Astrocyte of the hippocampus (primary cell): ENCODE measurements at places on chromosomes 4 and X.

GRCh38 chrX:133415276-133416105 is at the start of gene GPC4:
Gene GPC4 (minus strand): TSS chrX:133415489. CDS start chrX:133414965, 524 bp downstream.
- peak; percentile 88 for DNase-seq

- DNase-seq, result peak; percentile 85
Observed at GRCh38 chr4:185534866-185535611, at the start of gene PDLIM3. Gene PDLIM3 (minus strand): TSS chr4:185535507. CDS start chr4:185535434, 73 bp downstream.

DNA sequence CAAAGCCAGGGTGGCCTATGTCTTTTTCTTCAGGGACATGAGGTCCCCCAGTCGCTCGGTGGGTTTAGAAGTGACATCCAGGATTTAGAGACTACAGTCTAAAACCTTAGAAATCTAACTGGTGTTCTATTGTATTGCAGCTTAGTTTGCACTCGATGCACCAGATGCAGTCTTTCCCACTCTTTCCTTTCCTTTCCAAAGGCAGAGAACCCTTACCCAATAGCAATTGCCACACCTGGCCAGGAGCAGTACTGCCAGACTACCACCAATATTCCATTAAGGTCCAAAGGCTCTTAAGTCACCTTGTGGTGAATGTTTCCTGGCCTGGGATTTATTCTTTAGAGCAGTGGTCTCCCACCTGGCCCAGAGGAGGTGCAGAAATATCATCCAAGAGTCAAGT is 1068.8 kb downstream of the FAM133A start:
- DNase-seq, result no peak

GRCh38 chrX:52271206-52271605 is 86.5 kb downstream of the MAGED4 start:
- no peak for DNase-seq

- DNase-seq, result peak; percentile 15
Observed at GRCh38 chr4:37885496-37885895, 5.4 kb upstream of the TBC1D1 start.

- DNase-seq, result peak; percentile 25
Observed at GRCh38 chr4:23023121-23023520, 330.4 kb downstream of the GBA3 start.

- DNase-seq, result peak; percentile 9
Observed at GRCh38 chr4:103424853-103425252, 226.7 kb upstream of the CENPE start.

DNA sequence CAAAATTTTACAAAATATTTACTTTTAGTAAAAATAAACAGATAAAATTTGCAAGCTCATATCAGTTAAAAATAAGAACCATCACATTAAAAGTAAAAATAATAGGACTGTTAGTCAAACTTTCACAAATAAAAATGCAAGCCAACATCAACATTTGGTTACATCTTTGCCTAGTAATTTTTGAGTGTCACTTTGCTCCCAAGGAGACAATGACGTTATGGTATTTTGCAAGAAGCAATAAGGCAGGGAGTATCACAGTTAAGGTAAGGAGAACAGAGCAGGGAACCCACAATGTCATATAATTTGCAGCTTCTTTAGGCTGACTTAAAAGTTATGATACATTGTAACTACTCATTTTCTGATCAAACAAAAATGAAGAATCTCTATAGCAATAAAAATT is 98.7 kb downstream of the ATP8A1 start:
- no peak for DNase-seq

DNA sequence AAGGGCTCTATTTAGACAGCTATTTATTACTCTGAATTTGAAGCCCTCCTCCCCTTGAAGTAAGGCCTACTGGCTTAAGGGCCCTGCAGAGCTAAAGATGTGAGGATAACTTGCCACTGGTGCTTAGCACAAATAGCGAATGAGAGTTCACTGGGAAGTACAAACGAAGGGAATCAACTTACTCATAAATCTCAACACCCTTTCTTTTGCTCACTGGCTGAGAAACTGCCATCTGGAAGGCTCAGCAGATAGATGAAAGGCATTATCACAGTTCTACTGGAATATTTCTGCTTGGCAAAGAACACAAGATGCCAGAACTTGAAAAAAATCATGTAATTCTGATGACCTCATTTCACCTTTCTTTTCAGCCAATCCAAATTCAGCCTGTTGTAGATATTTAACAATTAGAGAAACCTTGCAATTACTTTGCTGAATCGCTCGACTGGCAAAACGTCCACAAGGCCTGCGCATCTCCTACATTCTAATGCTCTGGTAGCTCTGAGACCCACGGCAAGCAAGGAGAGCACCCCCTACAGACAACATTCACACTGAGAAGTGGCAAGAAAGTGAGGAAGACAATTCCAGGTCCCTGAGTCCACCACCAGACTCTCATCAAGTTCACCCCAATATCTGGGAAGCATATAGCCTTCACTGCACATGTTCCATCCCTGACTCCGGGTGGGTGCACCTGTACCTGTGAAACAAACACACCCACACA is 27.5 kb downstream of the TSPAN5 start:
- DNase-seq, result no peak

- DNase-seq, result no peak
Observed at GRCh38 chr4:1612278-1613098, 71.6 kb downstream of the FAM53A start.

DNA sequence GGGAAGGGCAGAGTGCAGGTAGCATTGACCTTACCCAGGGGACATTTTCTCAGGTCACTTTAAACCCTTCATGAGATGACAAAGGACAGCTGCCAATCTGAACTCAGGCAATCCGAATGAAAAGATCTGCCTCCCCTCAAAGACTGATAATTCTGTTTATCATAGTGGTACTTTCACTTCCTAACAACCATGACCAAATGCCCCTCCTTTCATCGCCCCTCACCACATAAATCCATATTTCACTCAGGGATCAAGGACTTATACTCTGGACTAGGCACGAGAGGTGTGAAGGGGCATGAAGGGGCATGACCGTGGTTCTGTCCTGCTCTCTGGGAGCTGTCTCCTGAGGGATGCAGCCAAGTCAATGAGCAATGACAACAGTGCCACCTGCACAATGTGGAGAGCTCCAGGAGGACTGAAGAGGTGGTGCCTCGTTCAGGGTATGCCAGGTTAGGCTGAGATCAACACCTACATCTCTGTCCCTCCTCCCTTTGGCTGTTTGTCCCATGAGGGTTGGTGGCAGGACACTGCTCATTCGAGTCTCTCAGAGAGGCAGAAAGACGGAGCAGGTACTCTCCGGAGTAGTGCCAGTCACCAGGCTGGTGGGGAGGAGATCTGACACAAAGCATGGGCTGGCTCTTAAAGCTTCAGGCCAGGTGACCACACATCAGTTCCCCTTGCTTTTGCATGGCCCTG is 12.5 kb downstream of the HS3ST1 start:
- DNase-seq, result no peak

DNA sequence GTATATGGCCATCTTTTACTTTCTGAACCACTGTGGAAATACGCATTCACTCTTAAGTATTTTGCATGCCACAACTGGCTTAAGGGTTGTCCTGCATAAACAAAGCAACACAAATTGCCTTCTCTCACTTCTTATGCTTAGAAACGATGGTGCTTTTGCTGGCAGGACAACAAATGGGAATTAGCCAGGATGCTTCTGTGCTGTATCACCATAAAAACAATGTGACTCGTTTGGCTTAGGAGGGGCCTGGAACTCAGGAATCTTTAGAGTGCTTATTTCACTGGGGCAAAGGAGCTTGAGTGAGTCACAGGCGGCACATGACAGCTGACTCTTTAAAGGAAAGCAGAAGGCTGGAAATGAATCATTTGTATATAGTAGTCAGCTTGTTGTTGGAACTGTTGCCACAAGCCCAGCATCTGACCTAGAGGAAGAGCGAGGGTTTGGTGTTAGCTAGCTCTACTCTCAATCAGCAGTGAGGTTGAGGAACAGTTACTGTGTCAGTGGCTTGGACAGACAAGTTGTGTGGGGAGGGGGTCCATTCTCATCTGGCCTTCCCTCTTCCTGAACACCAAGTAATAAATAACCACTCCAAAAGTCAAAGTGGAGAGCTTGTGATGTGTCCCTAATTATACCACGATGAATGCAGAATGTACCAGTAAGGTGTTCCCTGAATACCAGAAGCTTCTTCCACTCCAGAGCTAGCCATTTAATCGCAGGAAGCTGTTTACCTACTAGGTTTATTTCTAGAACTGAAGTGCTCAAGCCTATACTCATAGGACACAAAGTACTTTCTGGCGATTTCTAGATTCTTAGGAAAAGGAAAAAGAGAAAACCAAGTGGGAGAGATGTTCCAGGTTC is 293.1 kb downstream of the CAMK2D start:
- peak; percentile 99 for DNase-seq

DNA sequence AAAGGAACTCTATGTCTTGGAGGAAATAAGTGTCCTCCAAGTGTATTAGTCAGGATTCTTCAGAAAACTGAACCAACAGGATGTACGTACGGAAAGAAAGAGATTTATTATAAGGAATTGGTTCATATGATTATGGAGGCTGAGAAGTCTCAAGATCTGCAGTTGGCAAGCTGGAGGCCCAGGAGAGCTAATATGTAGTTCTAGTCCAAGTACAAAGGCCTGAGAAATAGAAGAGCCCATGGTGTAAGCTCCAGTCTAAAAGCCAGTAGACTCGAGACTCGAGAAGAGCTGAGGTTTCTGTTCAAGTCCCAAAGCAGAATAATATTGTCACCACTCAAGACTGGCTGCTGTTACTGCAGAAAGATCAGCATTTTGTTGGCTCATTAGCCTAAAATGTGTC is 65.3 kb upstream of the EFNB1 start:
- no peak for DNase-seq

DNA sequence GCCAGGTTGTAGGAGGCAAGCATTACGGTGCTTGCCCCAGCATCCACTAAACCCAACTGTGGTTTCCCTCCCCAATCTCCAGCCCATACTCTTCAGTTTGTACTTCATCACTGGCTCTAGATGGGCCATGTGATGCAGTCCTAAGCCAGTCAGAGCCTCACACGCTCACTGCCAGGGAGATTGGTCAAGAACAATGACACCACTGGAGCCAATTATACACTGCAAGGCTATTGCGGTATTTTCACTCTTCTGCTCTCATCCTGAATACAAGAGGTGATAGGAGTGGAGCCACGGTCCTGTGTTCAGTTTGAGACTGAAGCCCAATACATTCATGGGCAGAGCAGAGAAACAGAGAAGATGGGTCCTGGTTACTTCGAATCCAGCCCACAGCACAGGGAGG is 58.4 kb downstream of the SEPSECS start:
- DNase-seq, result no peak

DNA sequence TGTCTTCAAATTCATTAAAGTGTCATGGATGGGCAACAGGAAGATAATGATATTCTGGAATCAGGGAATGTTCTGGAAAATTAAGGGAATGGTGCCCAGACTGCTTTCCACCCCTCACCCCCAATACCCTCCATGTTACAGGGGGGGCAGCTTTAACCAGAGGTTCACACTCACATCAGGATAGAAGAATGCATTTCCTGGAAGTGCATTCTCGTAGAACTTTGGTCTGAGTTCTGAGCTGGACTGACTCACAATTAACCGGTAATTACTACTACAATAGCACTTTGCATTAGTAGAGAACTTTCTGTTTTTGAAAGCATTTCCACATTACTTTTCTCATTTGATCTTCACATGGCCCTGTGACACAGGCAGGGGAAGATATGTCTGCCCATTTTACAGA is 52.5 kb upstream of the SHISA3 start:
- no peak for DNase-seq

DNA sequence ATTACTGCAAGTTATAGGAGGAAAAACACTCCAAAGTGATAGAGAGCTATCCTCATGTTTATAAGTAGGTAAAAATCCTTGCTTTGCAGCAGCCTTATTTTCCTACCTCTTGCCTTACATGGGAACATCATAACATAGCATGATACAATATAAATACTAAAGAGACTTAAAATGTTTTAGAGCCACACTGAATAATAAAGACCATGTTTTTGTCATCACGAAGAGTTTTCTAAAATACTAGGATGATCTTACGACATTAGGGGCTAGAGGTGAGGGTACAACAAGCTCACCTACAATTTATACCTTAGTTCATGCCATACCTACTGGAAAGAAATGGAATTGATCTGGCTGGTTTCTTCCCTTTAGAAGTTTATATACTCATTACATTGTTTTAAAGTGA is 184.8 kb downstream of the FBXW7 start:
- no peak for DNase-seq

- DNase-seq, result no peak
Observed at GRCh38 chr4:1374706-1375045, 27.7 kb downstream of the UVSSA start.

- no peak for DNase-seq
Observed at GRCh38 chrX:23726191-23726590, 16.9 kb downstream of the ACOT9 start.

- peak; percentile 20 for DNase-seq
Observed at GRCh38 chrX:72381439-72382201, 75.9 kb upstream of the CITED1 start.

- DNase-seq, result no peak
Observed at GRCh38 chrX:69988955-69989394, 60.8 kb downstream of the AWAT2 start.

DNA sequence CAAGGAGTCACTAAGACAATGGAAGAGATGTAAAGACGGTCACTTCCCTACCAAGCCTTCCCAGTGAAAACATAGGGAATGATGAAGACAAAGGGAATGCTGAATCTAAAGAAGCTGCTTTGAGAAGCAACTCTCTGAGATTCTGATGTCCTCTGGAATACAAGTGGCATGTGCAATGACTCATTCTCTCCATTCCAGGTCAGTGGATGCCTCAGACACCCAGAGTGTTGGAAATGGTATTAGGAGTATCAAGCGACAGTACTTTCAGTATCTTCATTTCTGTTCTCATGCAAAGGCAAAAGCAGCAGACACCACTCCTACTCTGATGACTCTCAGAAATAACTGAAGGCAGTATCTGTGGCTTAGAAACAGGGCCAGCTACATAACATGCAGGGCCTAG is 102.6 kb downstream of the FSTL5 start:
- peak; percentile 40 for DNase-seq

- peak; percentile 95 for DNase-seq
Observed at GRCh38 chrX:150898343-150899190, at the start of gene CD99L2. Gene CD99L2 (minus strand): TSS chrX:150898668. CDS start chrX:150898588, 80 bp downstream.
